ENCODE measurements at places on chromosomes 12 and 14.

- no peak for DNase-seq
These were observed 9.6 kb downstream of the ARHGDIB start for GRCh38 chr12:14951851-14952250.

GRCh38 chr14:81927070-81927469, 393.4 kb upstream of the SEL1L start:
- DNase-seq, result no peak

DNA sequence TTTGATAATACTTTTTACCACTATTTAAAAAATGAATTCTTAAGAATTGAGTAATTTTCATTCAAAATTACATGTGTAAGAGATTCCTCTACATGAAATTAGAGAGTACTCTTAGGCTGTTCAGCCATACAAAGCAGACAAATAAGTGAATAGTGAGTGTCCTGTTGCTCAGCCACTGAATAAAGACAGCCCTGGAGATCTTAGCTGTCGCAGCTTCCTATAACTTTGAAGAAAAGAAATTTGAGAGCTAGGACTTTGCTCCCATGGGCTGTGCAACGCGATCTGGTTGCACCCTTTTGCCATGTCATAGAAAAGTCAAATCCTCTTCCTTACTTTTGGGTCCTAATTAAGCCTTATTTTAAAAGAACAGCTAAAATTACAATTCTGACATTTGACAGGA, 40.9 kb upstream of the LRIG3 start:
- DNase-seq, result no peak

DNA sequence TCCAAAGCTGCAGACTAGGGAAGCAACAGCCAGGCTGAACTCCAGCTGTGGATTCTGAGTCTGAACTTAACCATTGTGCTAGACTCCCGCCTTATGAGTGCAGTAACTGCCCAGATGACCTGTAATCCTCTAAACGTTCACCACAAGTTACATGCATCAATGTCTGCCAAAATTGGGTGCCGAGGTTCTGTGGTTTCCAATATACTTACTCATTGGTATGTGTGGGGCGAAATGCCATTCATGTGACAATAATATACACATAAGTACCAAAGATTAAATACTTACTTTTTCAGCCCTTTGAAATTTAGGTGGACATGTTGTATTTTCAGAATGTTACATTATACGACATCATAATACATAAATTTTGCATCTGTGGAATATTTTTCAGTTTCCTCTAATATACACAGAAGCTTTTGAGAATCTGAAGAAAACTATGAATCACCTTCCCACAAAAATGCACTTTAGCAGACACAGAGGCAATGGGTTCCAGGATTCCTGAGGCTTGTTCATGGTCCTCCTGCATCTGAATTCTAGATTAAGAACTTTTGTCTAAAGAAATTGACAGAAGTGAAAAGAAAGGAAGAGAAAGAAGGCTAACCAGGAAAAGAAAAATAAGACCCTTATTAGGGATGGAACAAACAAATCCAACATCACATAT, 31.7 kb downstream of the GRIP1 start:
- DNase-seq, result peak; percentile 85

GRCh38 chr14:58638231-58639197, 752 bp downstream of the DACT1 start:
- DNase-seq, result no peak

- no peak for DNase-seq
These were observed 186.3 kb downstream of the MYRFL start for GRCh38 chr12:70011353-70011752.

DNA sequence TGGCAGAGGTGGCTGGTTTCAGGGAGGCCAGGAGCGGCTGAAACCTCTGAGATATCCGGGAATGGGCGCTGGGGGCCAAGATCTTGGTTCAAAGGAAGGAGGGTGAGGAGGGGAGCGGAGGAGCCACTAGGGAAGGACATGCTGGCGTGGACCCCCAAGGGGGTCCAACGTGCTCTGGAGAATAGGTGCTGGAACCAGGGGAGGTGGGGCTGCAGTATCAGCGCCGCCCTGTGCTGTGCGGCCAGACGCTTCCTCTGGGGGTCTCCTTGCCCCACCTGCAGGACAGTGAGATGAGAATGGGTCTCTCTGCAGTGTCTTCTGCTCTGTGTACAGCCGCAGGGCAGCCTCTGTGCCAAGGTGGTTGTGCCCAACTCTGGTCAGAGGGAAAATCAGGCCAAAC, 2.5 kb downstream of the FAM181A start:
- no peak for DNase-seq

DNA sequence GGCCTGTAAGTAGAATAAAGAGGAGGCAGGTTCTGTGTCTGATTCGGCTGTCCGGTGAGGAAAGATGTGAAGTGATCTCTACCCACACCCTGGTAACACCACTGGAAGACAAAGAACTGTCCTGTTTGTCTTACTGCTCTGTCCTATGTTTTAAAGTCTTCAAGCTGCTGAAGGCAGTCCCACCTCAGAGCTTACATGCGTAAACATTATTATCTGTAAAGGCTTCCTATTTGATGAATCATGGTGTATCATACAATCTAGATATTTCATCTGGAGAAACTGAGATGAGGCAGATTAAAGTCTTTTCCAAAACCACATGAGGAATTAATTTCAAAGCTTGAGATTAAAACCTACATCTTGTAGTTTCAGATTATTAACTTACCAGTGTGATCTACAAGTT, 427.6 kb downstream of the ZFP36L1 start:
- no peak for DNase-seq
